T-cell (primary cell): ENCODE measurements at places on chromosomes 6 and 20. TPM values are rescaled to one million over a fixed set of nuclear protein-coding genes. Genes with fewer than 3 reads are reported as not detected.

The SULF2 gene
- 0.76 TPM for total RNA-seq

The PLN gene
- 0.13 TPM for total RNA-seq

The PCSK2 gene
- total RNA-seq: not detected

The FAM162B gene
- total RNA-seq: not detected

GRCh38 chr6:2876210-2877056 lies 26.7 kb downstream of the SERPINB9 start:
- no peaks in the 10 kb centered on the region for H3K27me3 ChIP-seq
- peaks cover 42% of the 10 kb centered on the region for H3K4me1 ChIP-seq
- H3K4me3 ChIP-seq: no peak overlapping the region

DNA sequence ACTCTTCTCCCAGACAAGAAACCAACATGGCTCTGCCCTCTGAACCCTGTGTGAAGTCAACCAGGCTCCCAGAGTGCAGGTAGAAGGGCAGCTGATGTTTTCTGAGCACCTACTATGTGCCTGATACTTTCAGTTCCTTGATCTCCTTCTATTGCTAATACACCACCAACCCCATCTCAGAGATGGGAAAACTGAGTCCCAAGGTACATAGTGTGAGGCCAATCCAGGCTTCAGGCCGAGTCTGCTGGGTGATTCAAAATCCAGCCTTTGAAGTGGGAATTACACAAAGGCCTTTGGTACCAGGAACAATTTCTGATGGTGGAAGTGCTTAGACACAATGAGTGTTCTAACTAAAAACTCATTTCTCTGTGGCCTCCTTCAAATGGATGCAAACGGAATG lies 96.3 kb downstream of the NFATC2 start:
- no peaks in the 10 kb centered on the region for H3K27me3 ChIP-seq
- H3K4me1 ChIP-seq: peaks cover 31% of the 10 kb centered on the region
- H3K36me3 ChIP-seq: peaks cover 74% of the 10 kb centered on the region
- H3K27ac ChIP-seq: no peak overlapping the region
- DNase-seq: no peak
- H3K4me3 ChIP-seq: no peak overlapping the region

- no peak overlapping the region for H3K4me3 ChIP-seq
- no peaks in the 10 kb centered on the region for H3K4me1 ChIP-seq
- peaks cover 3% of the 10 kb centered on the region for H3K27me3 ChIP-seq
- peak; percentile 5 for DNase-seq
- no peak overlapping the region for H3K27ac ChIP-seq
These were observed 3.4 kb upstream of the RSPO4 start for GRCh38 chr20:1005452-1006027.

DNA sequence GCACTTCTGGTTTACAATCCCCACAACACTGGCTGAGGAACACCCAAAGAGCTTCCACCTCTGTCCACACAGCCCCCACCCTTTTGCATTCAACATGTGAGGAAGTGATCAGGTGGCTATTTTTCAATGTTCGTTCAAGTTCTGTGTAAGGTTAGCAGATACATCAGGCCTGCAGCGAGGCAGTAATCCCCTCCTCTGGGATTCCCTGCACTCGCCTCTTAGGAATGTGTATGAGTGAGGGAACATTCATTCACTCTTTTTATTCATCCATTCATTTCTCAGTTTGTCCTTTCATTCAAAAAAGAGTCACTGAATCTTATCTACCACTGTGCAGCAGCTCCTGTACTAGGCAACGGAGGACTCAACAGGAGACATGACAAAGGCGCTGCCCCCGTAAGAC lies 236.4 kb upstream of the PRDM1 start:
- H3K4me3 ChIP-seq: no peak overlapping the region
- no peaks in the 10 kb centered on the region for H3K4me1 ChIP-seq
- H3K27me3 ChIP-seq: no peaks in the 10 kb centered on the region
- H3K27ac ChIP-seq: no peak overlapping the region

- no peaks in the 10 kb centered on the region for H3K36me3 ChIP-seq
- H3K27ac ChIP-seq: no peak overlapping the region
- no peak for DNase-seq
- no peaks in the 10 kb centered on the region for H3K27me3 ChIP-seq
- H3K4me3 ChIP-seq: no peak overlapping the region
These were observed 124.8 kb downstream of the SH3BGRL2 start for GRCh38 chr6:79755967-79756366.

DNA sequence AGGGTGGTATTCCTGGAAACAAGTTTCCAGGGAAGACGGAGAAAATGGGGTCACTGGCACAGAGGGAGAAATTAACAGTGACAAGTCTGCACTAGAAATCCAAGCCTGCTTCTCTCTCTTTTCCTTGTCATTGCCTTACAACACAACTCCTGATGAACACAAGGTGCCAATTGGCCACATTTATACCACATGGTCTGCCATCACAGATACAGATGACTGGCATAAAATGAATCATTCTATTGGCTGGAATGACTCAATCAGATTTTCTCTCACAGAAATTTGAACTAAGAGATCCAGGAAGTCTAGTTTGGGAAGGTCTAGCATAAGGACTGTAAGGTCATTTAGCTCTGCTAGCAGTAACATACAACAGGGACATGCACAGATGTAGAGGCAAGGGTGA lies 190.3 kb downstream of the LINC00237 start:
- no peak for DNase-seq
- no peak overlapping the region for H3K4me3 ChIP-seq
- H3K4me1 ChIP-seq: no peaks in the 10 kb centered on the region
- no peaks in the 10 kb centered on the region for H3K36me3 ChIP-seq
- H3K27me3 ChIP-seq: peaks cover 7% of the 10 kb centered on the region

DNA sequence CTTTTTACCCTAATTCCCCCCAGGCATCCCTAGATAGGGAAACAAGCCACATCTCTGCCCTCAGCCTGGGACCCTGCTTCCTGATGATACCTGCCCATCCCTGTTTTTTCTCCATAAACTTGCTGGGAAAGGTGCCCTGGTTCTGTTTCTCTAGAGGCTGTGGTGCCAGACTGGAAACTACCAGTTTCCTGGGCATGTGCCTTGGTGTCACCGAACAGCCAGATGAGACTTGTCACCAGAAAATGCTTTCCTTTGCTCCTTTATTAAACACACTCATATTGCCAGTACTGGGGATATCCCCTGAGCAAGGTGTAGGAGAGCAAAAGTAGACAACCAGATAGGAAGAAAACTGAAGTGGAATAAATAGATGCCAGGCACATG lies 16.8 kb downstream of the SRSF3 start:
- peak overlapping the region; percentile 43 for H3K27ac ChIP-seq
- no peak for DNase-seq
- no peak overlapping the region for H3K4me3 ChIP-seq
- H3K36me3 ChIP-seq: peaks cover 69% of the 10 kb centered on the region
- peaks cover 26% of the 10 kb centered on the region for H3K4me1 ChIP-seq

GRCh38 chr6:4133941-4134838 lies 1.2 kb downstream of the ECI2 start:
- peaks cover 17% of the 10 kb centered on the region for H3K4me1 ChIP-seq
- no peaks in the 10 kb centered on the region for H3K27me3 ChIP-seq
- peak overlapping the region; percentile 89 for H3K4me3 ChIP-seq
- H3K27ac ChIP-seq: peak overlapping the region; percentile 82
- H3K36me3 ChIP-seq: no peaks in the 10 kb centered on the region

GRCh38 chr6:3330199-3330598 lies 71.5 kb downstream of the PSMG4 start:
- H3K4me1 ChIP-seq: no peaks in the 10 kb centered on the region
- no peak overlapping the region for H3K4me3 ChIP-seq
- no peaks in the 10 kb centered on the region for H3K36me3 ChIP-seq
- DNase-seq: no peak
- no peak overlapping the region for H3K27ac ChIP-seq

GRCh38 chr20:58420798-58421496 lies 31.9 kb downstream of the VAPB start:
- H3K27me3 ChIP-seq: no peaks in the 10 kb centered on the region
- H3K4me3 ChIP-seq: no peak overlapping the region
- H3K27ac ChIP-seq: no peak overlapping the region
- peaks cover 43% of the 10 kb centered on the region for H3K36me3 ChIP-seq
- no peak for DNase-seq
